Activated naive CD4-positive, alpha-beta T cell treated with anti-CD3 and anti-CD28 coated beads for 36 hours (primary cell): ENCODE measurements at places on chromosomes 1 and 21. TPM values are rescaled to one million over a fixed set of nuclear protein-coding genes. Genes with fewer than 3 reads are reported as not detected.

DNA sequence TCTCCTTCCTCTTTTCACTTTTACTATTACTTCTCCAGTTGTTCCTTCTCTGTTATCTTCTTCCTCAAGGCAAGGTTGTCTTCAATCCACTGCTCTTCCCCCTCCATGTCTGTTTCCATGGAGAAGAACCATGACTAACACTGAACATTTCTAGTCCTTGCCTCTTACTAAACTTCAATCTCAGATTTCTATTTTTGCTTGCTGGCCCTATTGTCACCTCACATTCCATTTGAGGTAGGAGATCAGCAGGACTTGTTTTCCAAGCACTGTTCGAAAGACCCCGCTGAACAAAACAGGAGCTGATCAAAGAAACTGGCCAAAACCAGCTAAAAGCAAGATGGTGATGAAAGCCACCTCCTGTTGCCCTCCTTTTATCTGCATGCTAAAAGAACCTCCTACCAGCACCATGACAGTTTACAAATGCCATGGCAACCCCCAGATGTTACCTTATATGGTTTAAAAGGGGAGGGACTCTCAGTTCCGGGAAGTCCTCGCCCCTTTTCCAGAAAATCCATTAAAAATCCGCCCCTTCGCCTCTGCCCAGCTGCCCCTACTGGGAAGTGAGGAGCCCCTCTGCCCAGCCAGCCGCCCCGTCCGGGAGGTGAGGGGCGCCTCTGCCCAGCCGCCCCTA is 22.6 kb downstream of the GON4L start:
- no peak overlapping the region for H3K27ac ChIP-seq
- no peaks in the 10 kb centered on the region for H3K27me3 ChIP-seq
- H3K4me3 ChIP-seq = no peak overlapping the region
- peaks cover 14% of the 10 kb centered on the region for H3K36me3 ChIP-seq
- peaks cover 16% of the 10 kb centered on the region for H3K4me1 ChIP-seq

DNA sequence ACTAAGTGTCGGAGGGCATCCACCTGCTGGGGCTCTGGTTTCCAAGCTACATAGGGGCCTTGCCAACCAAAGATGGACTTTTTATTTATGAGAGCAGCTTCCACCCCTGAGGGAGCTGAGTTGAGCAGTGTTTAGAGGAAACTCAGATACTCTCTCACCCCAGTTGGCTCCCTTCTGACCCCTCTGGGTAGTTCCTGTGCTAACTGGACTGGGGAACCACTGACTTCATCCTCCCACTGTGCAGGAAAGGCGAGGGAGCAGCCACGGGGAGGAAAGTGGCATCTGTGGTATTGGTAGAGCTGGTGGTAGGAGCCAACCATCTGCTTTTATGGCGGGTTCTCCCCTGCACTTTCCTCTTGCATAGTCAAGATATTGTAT is 70.4 kb downstream of the MPZL1 start:
- H3K36me3 ChIP-seq = peaks cover 14% of the 10 kb centered on the region
- H3K27ac ChIP-seq = no peak overlapping the region
- H3K27me3 ChIP-seq = no peaks in the 10 kb centered on the region
- no peak for DNase-seq

FOXO6 gene
- total RNA-seq = not detected

PPFIA4 gene
- 6.5 TPM for total RNA-seq

C4BPA gene
- not detected for total RNA-seq
